ENCODE measurements at places on chromosomes 7 and 10.
A peak's percentile ranks its signal among the peaks of the same experiment; 100 is the strongest.

- DNase-seq, result peak; percentile 7
These were observed 168.8 kb downstream of the TMEM26 start for GRCh38 chr10:61284222-61284890.

DNA sequence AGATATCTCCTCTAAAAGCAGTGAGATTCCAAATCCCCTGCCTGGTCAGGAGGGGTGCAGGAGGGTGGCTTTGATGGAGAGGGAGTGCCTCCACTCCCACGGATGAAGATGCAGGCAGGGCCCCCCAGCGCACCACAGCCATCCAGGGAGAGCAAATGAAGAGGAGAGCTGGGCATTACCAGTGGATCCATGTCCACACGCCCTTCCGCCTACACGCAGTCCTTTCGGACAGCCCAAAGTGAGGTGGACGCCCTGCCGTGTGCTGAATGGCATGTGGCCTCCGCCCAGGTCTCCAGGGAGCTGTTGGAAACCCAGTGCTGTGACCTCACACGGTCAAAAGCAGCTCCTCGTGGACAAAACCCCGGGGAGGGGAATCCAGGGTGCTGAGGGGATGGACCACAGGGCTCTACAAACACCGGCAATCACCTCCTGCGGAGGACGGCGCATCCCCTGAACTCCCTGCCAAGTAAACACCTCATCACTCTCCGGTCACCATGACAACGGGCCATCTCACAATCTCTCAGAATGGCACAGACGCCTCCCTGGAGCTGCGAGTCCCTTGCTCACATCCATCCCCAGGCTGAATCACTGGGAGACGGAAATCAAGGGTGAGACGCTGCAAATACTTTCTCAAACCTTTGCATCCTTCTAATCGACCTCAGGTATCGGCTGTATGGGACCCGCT lies 35.0 kb upstream of the DNAAF5 start:
- DNase-seq, result no peak

GRCh38 chr10:1360558-1361164 lies 304.5 kb downstream of the WDR37 start:
- DNase-seq, result no peak

DNA sequence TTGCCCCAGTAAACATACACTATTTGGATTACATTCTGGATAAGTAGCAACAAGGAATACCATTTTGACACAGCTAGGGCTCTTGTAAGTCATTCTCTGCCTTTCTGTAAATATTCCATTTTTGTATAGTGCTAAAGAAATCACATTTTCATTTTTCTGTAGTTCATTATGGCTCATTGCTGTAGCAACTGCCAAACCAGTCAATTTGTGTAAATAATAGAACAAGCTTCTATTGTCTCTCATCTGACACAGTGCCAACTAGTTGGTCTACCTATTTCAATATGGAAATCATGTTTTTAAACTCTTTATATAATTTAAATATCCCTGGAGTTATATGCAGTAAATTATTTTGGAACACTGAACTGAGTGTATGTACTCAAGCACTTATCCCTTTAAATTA lies 193.7 kb downstream of the RELN start:
- no peak for DNase-seq

DNA sequence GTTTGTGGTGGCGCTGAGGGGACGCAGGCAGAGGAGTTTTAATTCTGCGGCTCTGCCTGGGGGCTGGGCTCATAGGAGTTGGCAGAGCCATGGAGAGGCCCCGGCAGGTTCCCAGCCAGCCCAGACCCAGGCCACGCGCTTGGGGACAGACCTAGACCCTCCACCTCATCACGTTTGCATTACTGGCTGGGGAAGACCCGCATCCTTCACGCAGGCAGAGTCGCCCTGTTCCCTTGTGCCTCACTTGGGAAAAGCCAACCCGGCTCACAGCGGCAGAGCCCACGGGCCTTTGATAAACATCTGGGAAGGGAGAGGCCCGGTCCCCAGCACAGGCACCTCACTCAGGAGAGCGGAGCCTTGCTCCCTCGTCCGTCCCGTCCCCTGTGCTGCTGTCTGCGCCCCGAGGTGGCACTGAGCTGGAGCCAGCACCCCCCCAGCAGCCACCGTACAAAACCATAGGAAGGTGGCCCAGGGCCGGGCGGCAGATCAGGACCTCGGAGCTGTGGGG lies 112.8 kb downstream of the CYTH3 start:
- DNase-seq, result no peak

DNA sequence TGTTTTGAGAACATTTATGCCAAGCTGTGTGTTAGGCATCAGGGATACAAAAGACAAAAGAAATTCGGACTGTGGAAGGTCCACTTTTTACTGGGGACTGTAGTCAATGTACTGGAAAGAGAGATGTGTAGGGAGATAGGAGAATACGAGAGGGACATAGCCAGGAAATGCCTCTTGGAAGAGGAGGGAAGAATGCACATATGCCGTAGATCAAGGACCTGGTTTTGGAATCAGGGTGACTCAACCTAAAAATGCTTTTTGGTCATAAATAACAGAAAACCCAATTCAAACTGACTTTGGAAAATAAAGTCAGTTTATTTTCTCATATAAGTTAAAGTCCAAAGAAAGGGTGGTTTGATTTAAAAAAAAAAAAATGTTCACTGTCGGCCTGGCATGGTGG lies 140.3 kb upstream of the TCF7L2 start:
- no peak for DNase-seq

DNA sequence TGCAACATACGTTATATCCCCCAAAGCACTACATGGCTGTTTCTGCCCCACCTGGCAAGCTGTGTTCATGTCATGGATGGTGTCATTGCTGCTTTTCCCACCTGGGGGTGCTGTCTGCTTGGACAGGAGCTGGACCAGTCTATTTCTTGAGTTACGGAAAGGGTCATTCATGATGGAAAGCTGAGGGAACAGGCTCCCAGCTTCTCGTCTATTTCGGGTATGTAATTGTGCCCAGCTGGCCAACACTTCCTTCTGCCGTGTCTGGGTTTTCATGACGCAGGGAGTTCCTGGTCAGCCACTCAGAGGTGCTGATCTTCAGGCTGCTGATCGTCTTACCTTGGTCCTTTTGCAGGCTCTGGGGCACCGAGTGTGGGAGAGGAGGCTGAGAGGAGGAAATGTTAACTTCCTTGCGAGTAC lies 8.6 kb downstream of the BTBD16 start:
- no peak for DNase-seq

DNA sequence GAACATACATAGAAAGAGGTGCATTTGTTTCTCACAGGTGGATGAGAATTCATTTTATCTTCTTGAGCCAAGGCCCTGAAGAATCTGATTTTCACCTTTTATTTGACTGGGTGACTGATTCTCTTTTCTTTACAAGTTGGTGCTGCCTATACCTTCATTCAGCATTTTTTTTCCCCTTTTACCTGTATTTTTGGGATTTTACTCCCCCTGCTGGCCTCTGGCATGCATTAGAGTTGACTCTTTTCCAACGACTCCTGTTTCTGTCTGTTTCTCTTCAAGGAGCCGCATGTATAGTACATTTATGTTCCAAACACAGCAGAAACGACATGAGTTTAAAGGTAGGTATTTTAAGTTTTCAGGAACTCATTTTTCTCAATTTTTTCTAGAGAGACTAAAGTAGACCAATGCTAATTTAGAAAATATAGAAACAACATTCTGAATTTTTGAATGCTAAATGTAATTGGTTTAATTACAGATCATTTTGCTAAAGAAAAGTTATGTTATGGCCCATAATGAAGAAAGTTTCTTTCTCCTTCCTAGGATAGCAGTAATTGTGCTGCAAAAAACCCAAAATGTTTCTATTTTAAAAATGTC lies 149.8 kb upstream of the HDAC9 start:
- no peak for DNase-seq

GRCh38 chr10:86048973-86049372 lies 317.6 kb downstream of the GRID1 start:
- no peak for DNase-seq

DNA sequence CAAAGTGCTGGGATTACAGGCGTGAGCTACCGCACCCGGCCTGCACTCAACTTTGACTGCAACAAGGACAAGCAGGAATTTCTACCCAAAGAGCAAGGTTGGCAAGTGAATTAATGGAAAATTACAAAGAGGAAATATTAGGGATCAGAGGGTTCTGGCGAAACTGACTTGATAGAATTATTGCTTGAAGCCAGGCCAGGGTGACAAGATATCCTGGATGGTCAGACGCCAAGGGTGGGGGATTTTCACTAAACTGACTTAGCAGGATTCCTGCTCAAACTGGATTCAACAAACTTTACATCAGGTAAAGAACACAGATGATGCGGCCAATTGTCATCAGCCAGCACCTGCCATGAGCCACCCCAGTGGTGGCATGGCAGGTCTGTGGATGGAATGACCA lies 603.6 kb upstream of the MGMT start:
- DNase-seq, result no peak

DNA sequence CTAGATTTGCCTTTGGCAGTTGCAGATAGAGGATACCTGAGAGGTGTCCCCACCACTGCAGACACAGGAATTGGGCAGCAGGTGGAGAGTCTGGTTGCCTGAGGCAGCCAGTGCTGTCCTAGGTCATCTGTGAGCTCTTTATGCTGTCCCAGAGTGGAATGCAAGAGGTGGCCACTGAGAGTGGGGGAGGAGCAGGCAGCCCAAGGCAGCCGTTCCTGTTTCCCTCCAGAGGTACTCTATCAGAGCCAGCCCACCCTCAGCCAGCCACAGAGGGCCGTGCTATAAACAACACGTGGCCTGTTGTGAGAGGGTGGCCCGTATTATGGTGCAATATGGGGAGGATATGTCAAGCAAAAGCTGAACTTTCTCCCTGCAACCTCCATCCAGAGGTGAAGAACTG lies 8.5 kb downstream of the LRRC18 start:
- peak; percentile 9 for DNase-seq

GRCh38 chr10:72846238-72846637 lies 47.3 kb upstream of the OIT3 start:
- no peak for DNase-seq

DNA sequence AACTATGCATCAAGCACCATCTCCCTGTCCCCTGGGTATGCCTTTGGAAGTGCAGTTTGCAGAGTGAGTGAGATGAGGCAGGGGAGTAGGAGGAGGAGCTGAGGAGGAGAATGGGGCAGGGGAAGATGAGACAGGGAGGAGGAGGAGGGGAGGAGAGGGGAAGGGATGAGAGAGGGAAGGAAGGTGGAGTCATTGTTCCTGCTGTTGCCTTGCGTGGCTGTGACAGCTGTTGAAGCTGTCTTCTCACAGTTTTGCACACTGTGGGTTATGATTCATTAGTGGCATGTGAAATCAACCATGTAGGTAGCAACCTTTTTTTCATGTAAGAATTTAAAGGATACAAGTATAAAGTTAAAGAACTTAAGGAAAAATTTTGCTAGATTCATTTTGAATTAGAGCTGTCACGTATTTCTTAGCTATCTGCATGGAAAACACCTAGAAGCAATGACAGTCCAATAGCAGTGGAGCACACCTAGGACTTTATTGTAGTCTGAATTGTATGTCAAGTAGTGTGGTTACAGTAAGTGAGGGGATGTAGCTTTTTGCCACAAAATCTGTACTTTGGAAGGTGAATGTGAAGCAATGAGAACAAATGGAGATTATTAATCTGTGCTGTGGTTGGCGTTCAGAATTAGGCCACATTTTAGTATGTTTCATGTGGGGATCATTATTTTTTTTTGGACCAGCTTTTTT lies 21.7 kb downstream of the CCM2 start:
- DNase-seq, result no peak

DNA sequence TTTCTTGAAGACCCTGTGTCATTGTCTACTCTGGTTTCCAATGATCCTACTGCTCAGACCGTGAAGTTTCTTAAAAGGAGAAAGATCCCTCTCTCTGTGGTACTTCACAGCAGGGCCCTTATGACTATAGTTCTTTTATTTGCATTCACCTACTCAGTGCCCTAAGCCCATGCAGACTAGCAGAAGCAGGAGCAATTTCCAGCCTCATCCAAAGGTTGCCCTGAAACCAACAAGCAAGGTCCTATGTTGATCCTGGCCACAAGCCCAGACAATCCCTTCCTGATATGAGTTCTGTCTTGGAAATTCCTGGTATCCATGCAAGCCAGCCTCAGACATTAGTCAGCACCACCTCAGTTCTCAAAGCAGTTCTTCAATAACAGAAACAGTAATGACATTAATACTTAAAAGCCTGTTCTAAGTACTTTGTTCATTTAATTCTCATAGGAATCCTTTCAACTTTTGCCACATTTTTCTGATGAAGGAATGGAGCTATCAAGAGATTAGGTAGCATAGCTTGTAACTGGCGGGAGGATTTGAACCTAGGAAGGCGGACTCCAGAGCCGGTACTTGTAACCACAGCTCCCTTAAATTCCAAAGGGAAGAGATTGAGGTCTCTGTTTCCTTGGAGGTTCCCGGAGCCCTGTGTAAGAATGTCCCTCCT lies 58.1 kb upstream of the ST8SIA6 start:
- no peak for DNase-seq

GRCh38 chr10:100896876-100897461 lies 15.8 kb upstream of the SLF2 start:
- no peak for DNase-seq

DNA sequence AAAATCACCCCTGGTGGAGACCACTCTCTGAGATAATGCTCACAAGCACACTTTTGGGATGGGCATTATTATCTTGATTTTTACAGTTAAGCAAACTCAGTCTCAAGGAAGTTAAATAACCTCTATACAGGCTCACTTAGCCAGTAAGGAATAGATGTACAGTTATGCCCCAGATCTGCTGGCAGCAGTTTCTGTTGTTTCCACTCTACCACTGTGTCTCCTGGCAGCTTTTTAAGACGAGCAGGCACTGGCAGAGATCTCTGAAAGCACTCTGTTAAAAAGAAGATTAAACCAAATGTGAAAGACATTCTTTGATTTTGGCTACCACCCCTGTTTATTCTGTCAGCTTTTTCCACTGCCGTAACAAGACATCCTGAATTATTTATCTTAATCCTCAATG lies 73.2 kb downstream of the SRI start:
- DNase-seq, result no peak

- no peak for DNase-seq
These were observed 129.3 kb downstream of the NRF1 start for GRCh38 chr7:129740574-129741410.

DNA sequence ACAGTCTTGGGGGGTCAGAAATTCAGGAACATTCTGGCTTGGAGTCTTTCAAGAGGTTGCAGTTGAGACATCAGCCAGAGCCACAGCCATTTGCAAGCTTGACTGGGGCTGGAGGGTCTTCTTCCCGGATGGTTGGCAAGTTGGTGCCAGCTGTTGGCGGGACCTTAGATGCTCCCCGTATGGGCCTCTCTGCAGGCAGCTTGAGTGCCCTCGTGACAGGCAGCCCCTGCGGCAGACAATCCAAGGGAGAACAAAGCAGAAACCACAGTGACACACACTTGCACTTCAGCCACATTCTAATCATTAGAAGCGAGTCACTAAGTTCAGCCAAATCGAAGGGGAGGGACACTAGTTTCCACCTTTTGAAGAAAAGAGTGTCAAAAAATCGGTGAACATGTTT lies 59.4 kb upstream of the MXI1 start:
- no peak for DNase-seq

- no peak for DNase-seq
These were observed at the start of gene EFCAB10 for GRCh38 chr7:105581066-105581811. EFCAB10 (minus strand) TSS chr7:105581493; CDS start chr7:105581463, 30 bp downstream.

GRCh38 chr10:21519941-21520436 lies 5.5 kb downstream of the SKIDA1 start:
- DNase-seq, result no peak

DNA sequence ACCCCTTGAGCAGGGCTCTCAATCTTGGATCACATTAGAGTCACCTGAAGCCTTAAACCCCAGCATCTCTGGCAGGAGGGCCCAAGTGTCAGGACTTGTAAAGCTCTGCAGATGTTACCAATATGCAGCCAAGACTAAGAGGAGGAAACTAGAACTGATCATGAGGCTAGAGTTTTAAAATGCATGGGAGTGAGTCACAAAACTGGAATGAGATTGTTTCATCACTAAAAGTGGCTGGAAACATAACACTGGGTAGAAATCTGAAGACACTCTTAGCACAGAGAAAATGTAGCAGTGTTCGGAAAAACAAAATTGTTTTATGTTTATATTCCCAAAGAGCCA lies 63.3 kb upstream of the GHITM start:
- no peak for DNase-seq
